ENCODE measurements at places on chromosomes 12 and 14.

- DNase-seq = no peak
These were observed 180.9 kb downstream of the TRHDE start for GRCh38 chr12:72453066-72453465.

DNA sequence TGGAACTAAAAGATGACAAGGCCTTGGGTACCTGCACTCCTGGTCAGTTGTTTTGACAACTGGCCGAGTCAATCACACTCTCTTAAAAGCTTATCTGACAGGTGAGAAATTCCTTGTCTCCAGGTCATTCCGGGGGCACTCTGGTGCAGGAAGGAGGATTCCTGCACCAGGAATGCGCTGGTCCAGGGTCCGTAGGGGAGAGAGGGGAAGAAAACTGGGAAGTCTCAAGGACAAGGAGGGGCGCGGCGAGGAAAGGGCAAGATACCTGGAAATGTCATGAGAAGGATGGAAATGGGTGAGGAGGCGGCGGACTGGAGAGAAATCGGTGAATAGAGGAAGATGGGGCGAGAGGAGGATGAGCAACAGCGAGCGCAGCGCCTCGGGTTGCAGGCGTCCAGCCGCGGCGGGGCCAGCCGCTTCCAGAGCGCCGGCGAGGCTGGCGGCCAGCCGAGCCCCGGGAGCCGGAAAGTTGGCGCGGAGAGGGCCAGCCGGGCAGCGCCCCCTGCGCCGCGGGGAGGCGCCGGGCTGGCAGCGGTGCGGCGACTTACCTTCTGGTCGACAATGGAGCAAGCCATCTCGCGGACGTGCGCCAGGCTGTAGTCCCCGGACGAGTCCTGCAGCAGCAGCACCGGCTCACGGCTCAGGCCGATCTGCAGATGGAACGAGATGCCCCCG is 809 bp downstream of the PRKD1 start:
- peak; percentile 59 for DNase-seq

- DNase-seq = no peak
These were observed 100.2 kb downstream of the TTC7B start for GRCh38 chr14:90715993-90716392.

- no peak for DNase-seq
These were observed 5.3 kb downstream of the ACIN1 start for GRCh38 chr14:23089498-23090253.

GRCh38 chr12:80702889-80703805 is 4.3 kb upstream of the MYF6 start:
- no peak for DNase-seq

DNA sequence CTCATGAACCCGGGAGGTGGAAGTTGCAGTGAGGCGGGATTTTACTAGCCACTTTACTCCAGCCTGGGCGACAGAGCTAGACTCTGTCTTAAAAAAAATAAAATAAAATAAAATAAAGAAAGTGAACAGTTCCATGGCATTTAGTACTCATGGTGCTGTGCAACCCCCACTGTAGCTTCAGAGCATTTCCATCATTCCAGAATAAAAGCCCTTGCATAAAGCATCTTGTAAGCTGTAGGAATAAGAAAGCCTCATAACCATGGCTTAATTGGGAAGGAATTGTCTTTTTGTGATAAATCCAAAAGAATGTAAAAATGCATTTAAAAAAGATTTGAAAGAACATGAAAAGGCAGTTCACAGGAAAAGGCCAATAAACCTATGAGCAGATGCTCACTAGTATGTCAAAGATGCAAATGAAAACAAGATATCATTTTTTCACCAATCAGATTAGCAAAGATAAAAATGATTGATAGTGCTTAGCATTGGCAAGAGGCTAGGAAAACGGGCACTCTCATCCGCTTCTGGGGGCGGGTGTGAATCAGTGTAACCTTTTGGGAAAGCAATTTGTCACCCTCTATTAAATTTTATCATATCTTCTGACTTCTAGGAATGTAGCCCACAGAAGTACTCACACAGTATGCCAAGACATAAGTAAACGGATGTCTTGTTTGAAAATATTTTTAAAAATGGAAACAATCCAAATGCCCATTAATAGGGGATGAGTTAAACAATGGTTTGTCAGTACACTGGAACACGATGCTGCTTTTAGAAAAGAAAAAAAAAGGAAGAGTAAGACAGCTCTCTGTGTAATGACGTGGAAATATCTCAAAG is 46.6 kb downstream of the CFAP251 start:
- DNase-seq = no peak

GRCh38 chr14:85663256-85663655 is 133.3 kb downstream of the FLRT2 start:
- DNase-seq = no peak

GRCh38 chr14:104293851-104294627 is 155.7 kb downstream of the KIF26A start:
- peak; percentile 55 for DNase-seq

DNA sequence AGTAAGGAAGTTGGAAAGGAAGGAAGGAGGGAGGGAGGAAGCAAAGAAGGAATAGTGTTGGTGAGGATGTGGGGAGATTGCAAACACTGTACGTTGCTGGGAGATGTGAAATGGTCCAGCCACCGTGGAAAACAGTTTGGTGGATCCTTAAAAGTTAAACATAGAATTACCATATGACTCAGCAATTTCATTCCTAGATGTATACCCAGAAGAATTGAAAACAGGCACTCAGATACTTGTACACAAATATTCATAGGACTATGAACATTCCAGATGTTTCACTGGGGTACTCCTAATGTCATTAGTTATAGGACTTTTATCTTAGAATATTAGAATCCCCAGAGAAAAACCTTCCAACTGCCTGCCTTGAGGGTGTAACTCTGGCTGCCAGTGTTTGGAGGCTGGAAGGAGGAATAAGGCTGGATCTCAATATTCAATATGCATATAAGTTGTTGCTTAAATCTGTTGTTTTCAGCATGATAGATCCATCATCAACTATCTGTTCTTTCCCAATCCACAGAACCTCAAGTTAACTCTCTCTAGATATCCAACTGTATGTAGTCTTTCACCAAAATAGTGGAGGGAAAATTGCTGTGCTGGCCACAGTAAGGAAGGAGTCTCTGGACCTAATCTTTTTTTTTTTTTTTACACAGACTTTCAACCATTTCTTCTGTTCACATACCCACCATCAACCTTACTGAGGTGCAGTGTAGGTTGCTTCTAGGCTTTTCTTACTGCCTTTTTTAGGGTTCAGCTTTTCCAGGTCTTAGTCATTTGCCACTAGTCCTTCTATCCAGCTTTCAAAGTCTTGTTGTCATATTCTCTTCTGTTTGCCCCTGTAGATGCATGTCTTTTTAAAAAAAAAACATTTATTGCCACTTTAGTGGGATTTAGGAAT is 94.5 kb downstream of the DNAI7 start:
- no peak for DNase-seq

DNA sequence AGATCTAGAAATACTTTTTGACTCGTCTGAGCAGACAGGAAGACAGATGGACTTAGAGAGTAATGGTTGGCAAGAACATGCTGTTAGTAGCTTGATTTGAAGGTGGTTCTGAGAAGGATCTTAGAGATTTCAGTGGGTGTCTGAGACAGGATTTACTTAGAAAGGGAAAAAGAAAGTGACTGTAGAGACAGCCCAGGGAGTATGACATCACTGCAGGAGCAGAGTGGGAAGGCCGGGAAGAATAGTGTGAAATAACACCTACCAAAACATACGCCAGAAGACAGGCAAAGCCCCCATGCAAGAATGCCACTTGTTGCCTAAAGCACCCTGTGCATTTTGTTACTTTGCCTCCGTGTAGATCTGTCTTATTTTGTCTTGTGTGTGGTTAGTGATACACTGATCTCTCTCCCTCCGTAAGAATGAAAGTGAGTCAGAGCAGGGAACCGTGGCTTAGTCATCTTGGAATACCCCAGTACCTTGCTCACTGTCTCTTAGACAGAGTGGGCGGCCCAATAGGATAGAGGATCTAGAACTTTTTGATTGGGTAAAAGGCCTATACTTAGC is 161.3 kb upstream of the IFNG-AS1 start:
- no peak for DNase-seq

DNA sequence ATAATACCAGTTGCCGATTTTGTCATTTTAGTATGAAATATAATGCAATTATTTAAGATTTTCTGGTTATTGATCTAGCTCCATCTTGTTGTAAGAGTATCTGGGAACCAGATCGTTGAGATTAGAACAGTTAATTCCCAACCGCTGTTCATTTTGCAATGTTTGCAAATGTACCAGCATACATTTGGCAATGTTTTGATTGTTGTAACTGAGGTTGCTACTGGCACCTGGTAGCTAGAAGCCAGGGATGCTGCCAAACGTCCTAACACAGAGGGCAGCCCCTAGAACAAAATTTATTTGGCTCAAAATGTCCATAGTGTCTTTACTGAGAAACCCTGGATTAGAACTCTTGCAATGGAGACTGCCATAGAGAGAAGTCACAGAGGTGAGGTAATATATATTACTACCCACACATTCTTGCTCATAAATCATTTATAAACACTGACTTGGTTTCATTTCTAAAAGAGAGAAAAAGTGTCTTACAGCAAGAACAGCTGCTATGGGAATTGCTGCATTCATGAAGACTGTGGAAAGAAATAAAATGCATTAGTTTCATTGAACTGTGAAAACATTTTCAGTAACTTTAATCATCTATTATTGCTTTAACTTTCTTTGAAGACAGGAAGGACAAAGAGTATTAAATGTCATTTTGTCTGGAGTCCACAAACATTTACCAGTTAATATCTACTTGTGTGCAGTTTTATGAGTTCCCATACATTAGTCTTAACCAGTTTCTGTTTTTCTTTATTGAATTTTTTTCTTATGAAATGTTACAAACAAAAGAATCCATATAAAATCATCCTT is 46.2 kb downstream of the ABCC9 start:
- DNase-seq = no peak

DNA sequence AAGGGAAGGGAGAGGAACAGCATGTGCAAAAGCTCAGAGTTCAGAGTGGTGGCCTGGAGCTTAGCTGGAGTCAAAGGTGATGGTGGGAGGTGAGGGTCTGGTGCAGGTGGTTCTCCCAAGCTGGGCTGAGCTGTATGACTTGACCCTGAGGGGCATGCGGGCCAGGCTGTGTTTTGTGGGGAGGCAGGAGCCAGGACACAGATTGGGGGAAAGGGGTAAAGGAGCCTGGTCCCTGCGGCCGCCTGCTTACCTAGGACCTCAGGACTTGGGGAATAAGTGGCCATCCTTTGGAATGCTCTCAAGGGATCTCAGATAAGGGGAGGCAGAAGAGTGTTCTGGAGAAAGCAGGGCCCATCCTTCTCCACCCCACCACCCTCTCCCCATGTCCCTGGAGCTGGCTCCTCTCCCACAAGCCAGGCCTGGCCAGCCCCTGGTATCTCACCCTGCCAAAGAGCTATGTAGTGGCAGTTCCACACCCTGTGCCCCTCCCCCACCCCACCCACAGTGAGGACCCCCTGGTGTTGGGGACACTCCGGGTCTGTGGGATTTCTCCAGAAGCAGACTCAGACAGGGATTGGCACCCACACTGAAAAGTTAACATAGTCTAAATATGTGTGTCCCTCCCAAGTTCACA is 19.9 kb upstream of the CEP170B start:
- DNase-seq = no peak

DNA sequence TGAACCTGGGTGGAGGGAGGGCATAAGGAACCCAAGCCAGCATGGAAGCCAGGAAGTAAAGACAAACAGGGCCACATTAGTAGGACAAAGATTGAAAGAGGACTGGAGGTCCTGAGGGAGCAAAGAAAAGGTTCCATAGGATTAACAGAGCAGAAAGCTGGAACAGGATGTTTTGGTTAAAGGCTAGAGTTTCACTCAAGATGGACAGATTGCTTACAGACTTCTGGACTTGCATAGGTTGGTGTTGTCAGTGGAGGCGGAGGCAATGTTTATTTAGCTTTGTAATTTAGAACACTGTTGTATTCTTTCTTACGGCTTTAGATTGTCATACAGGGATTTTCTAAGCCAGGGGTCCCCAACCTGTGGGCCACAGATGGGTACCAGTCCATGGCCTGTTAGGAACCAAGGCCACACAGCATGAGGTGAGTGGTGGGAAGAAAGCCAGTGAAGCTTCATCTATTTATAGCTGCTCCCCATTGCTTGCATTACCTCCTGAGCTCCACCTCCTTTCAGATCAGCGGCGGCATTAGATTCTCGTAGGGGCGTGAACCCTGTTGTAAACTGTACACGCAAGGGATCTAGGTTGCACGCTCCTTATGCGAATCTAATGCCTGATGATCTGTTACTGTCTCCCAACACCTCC is 31.3 kb downstream of the ZNF664 start:
- no peak for DNase-seq

DNA sequence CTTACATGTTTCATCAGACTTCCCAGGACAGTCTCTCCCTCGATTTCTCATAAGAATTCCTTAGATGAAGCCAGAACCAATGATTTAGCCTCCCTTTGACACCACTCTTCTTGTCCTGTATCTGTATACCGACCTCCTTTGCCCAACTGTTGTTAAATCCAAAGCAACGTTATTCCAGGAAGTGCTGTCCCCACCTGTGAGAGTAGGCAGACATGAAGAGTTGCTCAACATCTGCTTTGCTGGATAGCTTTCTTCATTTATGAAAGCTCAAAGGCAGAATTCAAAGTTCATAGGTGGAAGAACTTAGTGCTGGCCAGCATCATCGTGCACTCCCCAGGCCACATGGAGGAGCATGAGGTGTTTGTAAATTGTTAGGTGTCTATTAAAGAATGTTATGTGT is 55.6 kb downstream of the GTF2A1 start:
- no peak for DNase-seq

- DNase-seq = no peak
These were observed 117.8 kb downstream of the PLXNC1 start for GRCh38 chr12:94265966-94266745.

DNA sequence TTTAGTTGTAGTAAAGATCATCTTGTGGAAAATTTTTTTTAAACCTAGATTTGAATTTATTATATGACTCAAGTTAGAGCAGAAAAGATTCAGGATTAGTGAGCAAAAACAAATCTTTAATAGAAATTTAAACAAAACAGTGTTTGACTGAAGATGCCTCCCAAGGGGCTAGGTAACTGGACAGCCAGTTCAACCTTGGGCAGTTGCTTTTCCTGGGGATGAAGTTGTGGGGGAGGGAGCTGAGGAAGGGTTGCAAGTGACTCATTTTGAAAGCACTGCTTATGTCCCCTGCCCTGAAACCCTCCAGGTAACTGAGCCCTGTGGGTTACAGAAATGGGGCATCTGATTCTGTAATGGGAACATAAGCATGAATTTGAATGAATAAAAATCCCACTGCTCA is 13.1 kb downstream of the CFAP54 start:
- DNase-seq = no peak

DNA sequence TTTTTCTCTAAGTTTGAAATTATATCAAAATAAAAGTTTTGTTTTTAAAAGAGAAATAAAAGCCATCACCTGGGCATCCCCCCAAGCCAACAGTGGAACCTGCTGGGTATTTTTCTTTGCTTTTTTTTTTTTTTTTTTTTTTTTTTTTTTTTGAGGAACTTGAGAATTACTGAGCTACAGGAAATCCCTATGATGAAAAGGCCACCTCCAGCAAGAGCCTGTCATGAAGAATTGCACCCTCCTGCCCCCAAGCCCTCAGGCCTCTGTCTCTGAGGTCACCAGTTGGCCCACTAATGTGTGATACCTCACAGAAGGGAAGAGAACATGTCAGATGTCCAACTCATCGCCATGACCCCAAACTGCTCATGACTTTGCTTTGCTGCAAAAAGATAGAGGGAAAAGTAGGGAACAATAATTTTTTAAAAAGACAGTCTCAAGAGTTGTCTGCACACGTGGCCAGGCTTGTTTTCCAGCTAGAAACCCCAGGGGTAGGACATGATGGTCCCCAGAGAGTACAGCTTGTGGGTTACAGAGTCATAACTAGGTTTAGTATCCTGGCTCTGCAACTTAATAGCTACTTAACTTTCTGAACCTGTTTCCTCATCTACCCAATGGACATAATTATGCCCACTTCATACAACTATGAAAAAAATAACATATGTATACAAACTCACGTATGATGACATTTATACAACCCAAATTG is 124.3 kb upstream of the EGLN3 start:
- DNase-seq = no peak

Data from BE2C (cell line).